CD4-positive, alpha-beta T cell treated with Interleukin-1 beta for 1 hour (primary cell): ENCODE measurements at places on chromosomes 11 and 22.

DNA sequence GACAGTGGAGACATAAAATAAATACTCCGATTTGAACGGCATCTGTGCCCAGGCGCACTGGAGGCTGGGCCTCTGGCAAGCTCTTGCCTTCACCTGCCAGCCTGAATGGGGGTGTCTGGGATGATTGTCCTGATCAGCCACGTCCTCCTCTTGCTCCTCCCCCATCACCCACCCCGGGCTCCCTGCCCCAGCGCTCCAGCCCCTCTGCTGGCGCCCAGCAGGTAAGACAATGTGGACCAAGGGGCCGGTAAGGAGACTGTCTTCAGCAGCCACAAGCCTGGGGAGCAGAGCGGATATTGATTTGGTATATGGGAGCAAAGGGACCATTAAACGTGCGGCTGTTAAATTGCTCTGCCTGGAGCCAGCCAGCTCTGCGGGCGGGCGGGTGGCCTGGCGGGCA, 24.9 kb downstream of the WNT11 start:
- DNase-seq: no peak

DNA sequence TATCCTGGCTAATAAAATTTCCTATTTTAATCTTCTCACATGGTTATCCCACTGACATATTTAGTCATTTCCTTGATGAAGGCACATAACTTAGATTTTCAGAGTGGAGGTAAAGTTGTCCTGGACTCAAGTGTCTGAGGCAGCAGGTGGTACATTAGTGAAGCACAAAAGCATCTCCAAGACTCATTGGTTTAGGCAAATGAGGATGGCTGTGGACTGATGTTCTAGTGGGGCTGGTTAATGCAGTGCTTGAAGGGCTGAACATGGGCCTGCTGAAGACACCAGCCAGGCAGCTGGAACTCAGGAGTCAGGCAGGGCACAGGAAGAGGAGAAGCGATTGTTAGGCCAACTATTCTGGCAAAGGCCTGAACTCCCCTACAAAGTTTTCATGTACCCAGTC, 76.3 kb upstream of the SESN3 start:
- DNase-seq: no peak

GRCh38 chr11:64322925-64323260, 5.0 kb downstream of the PRDX5 start:
- DNase-seq: no peak

DNA sequence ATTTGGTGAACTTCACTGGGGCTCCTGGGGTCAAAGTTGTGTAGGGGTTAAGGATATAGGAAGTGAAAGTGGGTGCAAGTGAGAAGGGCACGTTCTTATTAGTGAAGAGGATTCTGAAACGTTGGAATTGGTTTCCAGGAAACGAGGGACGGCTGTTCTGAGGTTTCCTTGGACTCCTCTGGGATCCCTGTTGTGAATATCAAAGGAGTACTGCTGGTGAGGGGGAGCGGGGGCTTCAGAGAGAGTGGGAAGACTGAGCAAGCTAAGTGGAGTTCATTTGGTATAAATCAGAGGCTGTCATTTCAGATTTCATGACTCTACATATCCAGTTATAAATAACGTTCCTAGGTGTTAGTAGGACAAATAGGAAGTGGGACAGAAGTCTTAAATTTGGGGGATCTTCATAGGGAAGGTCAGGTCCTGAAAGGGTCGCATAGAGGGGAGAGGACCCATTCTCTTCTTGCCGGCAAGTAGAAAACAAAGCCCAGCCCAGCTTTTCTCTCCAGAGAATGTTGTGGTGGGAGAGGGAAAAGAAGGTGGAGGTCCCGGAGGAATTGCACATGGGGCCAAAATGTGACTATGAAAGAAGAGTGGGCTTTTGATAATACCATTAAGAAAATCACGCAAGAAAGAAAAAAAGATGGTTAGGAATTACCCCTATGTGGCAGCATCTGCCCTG, 1.1 kb upstream of the NELL1 start:
- no peak for DNase-seq

DNA sequence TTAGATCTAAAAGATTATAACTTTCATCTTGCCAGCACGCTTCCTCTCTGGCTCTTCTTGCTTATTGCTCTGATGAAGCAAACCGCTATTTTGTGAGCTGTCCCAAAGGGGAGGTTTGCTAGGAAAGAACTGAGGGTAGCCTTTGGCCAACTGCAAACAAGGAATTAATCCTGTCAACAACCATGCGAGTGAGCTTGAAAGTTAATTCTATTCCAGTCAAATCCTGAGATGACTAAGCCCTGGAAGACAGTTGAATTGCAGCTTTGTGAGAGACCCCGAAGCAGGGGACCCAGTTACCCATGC, 10.3 kb upstream of the RNF141 start:
- no peak for DNase-seq

DNA sequence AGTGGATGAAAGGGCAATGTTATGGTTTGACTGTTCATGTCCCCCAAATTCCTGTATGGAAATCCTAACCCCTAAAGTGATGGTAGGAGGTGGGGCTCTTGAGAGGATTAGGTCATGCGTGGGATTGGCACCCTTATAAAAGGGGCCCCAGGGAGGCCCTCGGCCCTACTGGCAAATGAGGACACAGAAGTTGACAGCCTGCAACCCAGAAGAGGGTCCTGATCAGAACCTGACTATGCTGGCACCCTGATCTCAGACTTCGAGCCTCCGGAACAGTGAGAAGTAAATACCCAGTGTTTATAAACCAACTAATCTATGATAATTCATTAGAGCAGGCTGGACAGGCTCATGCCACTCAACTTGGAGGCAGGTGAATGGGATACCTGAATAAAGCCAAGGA, 8.7 kb downstream of the IFITM10 start:
- DNase-seq: no peak

DNA sequence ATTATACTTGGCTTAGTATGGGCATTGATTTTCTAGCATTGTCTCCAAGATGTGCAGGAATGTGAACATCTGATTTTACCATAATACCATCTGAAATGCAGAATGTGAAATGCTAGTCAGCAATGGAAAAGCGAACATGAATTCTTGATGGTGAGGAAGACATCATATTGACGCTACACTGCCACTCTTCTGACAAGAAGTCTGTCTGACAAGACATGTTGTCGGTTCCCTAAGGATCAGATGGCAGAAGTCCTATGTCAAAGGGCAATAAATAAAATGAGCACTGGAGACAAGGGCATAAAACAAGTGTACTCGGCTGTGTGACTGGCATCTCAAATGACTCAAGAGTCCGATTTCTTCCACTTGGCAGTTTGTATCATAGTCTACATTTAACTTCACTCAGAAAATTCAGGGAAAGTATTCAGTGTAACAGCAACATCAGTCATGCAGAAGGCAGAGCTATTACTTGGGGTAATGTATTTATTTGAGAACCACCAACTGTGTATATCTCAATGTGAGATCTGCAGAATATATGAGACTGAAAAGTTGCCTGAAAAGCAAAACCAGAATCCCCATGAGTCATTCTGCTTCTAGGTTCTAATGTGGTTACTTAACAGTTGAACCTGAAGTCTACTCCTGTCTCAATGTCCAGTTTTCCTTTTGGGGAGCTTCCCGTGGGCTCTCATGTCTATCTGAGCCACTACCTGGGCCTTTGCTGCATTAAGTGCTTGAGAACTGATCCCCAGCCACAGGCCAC, 51.5 kb downstream of the SLC17A6 start:
- no peak for DNase-seq

- no peak for DNase-seq
Observed at GRCh38 chr11:133570376-133570775, 38.1 kb upstream of the OPCML start.

DNA sequence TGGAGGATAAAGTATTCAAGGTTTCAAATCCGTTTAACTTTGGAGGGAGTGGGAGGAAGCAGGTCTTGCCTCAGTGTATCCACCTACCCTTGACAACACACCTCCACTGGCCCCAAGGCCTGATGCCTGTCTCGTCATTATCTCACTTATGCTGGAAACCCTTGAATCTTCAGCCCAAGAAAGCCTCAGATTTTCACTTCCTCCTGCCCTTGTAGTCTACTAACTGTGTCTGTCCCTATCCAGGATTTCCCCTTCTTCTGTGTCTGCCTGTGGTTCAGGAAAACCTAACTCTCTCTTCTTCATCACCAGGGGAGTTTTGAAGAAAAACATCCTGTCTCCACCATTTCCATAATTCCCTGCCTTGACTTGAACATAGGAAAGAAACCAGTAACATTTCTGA, 56.1 kb downstream of the SYT9 start:
- no peak for DNase-seq

DNA sequence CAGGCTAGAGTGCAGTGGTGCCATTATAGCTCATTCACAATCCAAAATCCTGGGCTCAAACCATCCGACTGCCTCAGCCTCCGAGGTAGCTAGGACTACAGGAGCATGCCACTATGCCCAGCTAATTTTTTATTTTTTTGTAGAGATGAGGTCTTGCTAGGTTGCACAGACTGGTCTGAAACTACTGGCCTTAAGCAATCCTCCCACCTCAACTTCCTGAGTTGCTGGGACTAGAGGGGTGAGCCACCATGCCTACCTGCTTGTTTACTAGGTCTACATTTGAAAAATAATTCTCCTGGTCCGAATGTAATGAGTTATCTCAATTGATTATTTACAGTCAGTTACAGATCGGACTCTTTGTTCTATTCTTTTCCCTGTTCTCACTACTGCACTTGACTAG, 22.0 kb downstream of the TAF1D start:
- DNase-seq: no peak

GRCh38 chr22:49514641-49515040, 313.0 kb downstream of the BRD1 start:
- DNase-seq: no peak

- DNase-seq: peak; percentile 75
Observed at GRCh38 chr11:6618117-6619003, 862 bp downstream of the TPP1 start.

DNA sequence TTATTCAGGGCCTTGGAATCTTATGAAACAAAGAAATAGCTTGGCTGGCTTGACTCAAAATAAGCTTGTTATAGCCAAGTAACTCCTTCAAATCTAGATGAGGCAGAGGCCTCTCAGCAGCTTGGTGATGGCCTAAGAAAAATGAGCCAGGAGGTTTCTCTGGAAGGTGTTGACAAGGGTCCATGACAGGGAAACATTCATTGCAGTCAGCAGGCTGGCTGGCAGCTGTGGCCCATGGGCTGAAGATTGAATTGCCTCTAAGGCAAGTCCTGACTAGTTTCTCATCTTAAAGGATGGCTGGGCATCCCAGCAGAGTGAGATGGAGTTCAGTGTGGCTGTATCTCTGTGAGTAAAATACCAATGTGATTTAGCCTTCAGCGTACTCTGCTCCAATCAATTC, 441.0 kb downstream of the NELL1 start:
- DNase-seq: no peak

DNA sequence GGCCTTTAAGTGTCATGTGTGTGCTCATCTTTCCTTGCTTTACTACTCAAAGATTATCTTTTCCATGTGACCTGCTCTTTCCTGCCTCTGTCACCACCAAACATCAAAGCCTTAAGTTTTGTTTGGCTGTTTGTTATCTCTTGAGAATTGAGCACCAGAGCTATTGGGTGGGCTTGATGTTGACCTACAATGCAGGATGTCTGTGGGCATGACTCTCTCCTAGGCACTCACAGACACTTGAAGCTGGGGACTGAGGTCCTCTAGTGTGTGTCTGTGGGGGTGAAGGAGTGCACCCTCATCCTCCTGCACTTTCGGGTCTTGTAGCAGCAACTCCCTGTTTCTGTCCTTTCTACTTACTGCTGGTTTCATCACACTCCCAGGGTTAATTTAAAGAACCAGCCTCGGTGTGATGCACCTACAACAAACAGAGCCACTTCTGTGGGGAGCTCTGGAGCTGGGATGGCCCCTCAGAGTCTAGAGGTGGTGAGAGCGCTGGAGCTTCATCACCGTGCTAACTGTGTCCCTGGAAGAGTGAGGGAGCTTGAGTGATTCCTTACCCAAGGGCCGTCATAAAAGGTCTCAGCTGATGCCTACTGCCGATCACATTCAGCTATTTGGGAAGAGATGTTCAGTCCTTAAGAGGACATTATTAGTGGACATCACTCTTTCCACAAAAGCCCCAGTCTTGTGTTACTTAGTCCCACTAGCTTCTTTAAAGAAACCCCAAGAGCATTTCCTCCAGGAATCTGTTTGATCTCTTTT, 56.3 kb downstream of the LRRC74B start:
- DNase-seq: no peak

- DNase-seq: no peak
Observed at GRCh38 chr11:126409620-126409985, 54.1 kb downstream of the ST3GAL4 start.

- peak; percentile 34 for DNase-seq
Observed at GRCh38 chr22:35540595-35541253, at the start of gene RASD2. TSS of gene RASD2 (plus strand) at chr22:35540831. CDS start at chr22:35546810, 5,979 bp downstream.

DNA sequence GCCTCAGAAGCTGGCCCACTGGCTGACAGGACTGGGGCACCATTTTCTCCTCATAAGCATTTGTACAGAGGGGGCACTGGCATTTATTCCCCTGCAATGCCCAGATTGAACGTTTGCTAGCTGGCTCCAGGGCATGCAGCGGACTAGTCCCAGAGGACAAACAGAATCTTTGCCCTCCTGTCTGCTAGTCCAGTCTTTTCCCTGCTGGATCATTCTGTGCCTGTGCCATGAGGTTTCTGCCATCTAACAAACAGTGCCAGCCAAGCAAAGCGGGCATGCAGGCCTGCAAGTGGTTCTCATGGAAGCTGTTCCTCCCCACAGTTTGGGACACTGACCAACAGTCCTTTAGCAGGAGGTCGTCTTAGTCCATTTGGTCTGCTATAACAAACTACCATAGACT, 53.4 kb downstream of the KCNJ1 start:
- DNase-seq: no peak

GRCh38 chr11:78030429-78031325, 7.6 kb upstream of the KCTD14 start:
- DNase-seq: no peak

DNA sequence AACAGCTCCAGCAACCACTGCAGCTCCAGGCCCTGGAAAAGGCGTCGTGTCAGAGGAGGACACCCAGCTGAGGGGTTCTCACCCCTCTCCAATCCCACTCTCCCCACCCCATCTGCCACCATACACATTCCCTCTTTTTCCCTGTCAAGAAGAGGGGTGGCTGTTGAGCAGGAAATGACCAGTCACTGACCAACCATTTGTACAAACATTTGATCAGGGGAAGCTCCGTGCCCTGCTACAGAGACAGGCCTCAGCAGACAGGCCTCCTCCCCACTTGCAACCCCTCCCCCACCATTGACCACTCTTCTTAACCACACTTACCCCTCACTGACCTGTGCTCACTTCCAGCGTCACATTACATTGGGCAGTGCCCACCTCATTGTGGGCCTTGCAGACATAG, 2.3 kb upstream of the VSIG2 start:
- no peak for DNase-seq

- no peak for DNase-seq
Observed at GRCh38 chr22:50657925-50658324, 14.7 kb upstream of the SHANK3 start.
